ENCODE measurements at places on chromosomes 1 and 21.

GRCh38 chr1:204799630-204800029, 71.0 kb upstream of the NFASC start:
- H3K4me3 ChIP-seq, result no peak overlapping the region
- H3K27ac ChIP-seq, result no peak overlapping the region
- no peak for DNase-seq
- peaks cover 7% of the 10 kb centered on the region for H3K4me1 ChIP-seq
- no peaks in the 10 kb centered on the region for H3K36me3 ChIP-seq

DNA sequence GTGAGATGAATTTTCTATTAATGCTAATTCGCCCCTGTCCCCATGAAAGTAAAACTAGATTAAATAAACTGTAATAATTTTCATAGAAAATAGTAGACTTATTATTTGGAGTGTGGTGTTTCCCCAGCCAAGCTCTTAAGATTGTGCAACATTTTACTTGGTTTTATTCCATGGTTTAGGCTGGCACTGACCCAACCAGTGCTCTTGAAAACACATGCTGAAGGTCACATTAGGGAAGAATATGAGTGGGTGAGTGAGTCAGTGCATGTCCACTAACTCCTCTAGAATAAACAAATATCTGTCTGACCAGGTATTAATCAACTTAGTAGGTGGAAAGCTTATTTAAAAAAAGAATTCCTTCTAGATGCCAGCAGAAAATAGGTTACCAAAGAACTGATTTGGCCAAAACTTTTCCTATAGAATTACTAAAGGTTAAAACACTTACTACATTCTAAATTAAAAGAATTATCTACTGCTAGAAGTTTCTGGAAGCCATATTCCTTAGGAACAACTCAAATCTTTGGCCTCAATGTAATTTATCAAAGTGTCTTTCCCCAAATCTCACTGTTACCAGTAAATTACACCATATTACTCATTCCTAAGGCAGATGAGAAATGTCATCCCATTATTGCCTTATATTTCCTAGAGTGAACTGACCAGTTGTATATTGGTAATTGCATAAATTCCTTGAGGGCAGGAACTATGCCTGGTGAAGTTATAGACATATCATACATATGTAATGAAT, 89.7 kb upstream of the RGS1 start:
- no peak overlapping the region for H3K4me3 ChIP-seq
- H3K27me3 ChIP-seq, result no peaks in the 10 kb centered on the region
- no peaks in the 10 kb centered on the region for H3K36me3 ChIP-seq
- H3K4me1 ChIP-seq, result peaks cover 18% of the 10 kb centered on the region
- no peak for DNase-seq

DNA sequence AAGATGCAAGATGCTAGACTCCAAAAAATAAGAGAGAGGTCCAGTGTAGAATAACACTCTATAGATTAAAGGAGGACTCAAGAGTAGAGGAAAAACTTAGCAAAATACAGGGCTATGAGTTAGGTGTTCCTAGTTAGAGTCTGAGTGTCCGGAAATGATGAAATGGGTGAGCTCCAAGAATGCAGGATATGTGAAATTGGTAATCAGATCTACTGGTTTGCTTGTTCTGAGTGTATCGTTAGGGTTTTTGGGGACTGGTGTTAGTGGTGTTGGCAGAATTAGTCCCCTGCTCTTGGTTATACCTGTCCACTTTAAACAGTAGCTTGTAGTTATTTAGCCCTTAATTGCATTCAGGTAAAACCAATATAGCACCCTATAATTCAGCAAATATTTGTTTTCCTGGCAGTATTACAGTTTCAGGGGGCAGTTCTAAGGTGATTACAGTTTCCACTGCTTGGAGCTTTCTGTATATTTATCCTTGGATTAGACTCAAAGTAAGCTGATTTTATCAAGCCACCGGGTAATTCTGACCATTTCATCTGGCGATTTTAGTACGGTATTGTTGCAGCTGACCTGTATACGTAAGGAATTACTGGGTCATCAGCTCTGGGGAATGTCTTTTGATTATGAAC, 332.7 kb downstream of the CHRM3 start:
- H3K36me3 ChIP-seq, result no peaks in the 10 kb centered on the region
- no peak for DNase-seq
- no peaks in the 10 kb centered on the region for H3K27me3 ChIP-seq
- H3K27ac ChIP-seq, result no peak overlapping the region
- H3K4me3 ChIP-seq, result no peak overlapping the region

DNA sequence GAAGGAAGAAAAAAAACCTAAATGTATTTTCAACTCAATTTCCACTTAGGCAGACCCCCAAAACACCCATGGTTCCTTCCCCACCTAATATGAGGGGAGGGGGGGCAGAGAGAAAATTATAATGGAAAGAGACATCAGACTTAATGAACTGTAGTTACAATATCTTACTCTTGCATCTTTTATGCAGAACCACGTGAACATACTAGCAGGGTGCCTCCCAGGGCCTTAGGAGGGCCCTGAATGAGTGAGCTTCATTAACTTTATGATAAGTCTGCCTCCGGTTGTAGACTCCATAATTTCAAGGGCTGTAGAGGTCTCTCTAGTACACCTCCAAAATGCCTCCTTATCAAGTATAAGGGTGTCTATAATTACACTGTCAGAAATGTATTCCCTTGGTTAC, 11.3 kb upstream of the KIRREL1 start:
- no peaks in the 10 kb centered on the region for H3K36me3 ChIP-seq
- H3K27me3 ChIP-seq, result no peaks in the 10 kb centered on the region
- DNase-seq, result no peak
- no peak overlapping the region for H3K27ac ChIP-seq
- H3K4me3 ChIP-seq, result no peak overlapping the region

DNA sequence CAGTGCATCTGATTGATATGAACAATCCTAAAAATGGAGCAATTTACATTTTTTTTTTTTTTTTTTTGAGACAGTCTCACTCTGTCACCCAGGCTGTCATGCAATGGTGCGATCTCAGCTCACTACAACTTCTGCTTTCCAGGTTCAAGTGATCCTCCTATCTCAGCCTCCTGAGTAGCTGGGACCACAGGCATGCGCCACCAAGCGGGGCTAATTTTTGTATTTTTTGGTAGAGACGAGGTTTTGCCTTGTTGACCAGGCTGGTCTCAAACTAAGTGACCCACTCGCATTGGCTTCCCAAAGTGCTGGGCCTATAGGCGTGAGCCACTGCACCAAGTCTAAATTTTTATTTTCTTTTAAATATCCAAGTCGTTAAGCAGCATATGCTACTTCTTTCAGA, 109.0 kb downstream of the FAF1 start:
- DNase-seq, result no peak
- no peaks in the 10 kb centered on the region for H3K4me1 ChIP-seq
- no peaks in the 10 kb centered on the region for H3K27me3 ChIP-seq
- no peaks in the 10 kb centered on the region for H3K36me3 ChIP-seq
- H3K4me3 ChIP-seq, result no peak overlapping the region
- no peak overlapping the region for H3K27ac ChIP-seq

- no peaks in the 10 kb centered on the region for H3K27me3 ChIP-seq
- H3K4me3 ChIP-seq, result no peak overlapping the region
- H3K36me3 ChIP-seq, result no peaks in the 10 kb centered on the region
- H3K4me1 ChIP-seq, result no peaks in the 10 kb centered on the region
- H3K27ac ChIP-seq, result no peak overlapping the region
These were observed 438.9 kb upstream of the ZP4 start for GRCh38 chr1:238329671-238330070.

- peaks cover 9% of the 10 kb centered on the region for H3K27me3 ChIP-seq
- H3K27ac ChIP-seq, result no peak overlapping the region
- no peak overlapping the region for H3K4me3 ChIP-seq
- no peaks in the 10 kb centered on the region for H3K4me1 ChIP-seq
These were observed 122.4 kb upstream of the COL6A1 start for GRCh38 chr21:45859041-45859761.

DNA sequence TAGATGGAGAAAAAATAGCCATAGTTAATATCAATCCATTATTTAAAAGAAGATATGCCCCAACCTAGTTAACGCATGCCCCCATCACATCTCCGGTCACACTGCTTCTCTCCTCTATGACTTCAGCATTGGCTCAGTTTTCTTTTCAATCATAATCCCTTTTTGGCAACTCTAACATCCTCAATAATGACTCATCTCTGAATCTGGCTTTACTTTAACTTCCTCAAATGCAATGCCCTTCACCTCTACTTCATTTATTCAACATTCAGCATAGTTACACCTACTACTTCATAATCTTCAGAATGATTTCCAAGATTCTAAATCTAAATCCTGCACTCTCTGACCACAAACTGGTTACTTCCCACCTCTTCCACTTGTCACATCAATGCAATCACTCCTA, 417.3 kb downstream of the USH2A start:
- no peaks in the 10 kb centered on the region for H3K27me3 ChIP-seq
- no peak overlapping the region for H3K4me3 ChIP-seq
- H3K4me1 ChIP-seq, result no peaks in the 10 kb centered on the region
- no peaks in the 10 kb centered on the region for H3K36me3 ChIP-seq

GRCh38 chr1:55073187-55073916, 34.0 kb downstream of the PCSK9 start:
- no peaks in the 10 kb centered on the region for H3K27me3 ChIP-seq
- H3K27ac ChIP-seq, result no peak overlapping the region
- H3K4me1 ChIP-seq, result no peaks in the 10 kb centered on the region
- no peak for DNase-seq

DNA sequence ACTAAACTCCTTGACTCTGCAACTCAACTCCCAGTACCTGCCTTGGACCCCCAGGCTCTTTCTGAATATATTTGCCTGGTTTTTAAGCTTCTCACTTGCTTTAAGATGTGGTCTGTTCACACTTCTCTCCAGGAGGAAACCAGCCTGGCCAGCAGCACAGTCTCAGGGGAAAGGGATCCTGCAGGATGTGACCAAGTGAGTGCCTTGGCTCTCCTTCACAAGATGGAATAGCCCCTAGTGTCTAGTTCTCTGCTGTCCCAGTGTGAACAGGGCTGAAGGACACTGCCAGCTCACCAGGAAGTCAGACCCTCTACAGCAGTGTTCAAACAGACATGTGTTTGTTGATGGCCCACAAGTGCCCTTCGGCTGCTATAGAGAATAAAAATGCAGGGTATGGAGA, 32.9 kb downstream of the CD244 start:
- H3K27me3 ChIP-seq, result no peaks in the 10 kb centered on the region
- no peaks in the 10 kb centered on the region for H3K4me1 ChIP-seq
- no peaks in the 10 kb centered on the region for H3K36me3 ChIP-seq
- H3K27ac ChIP-seq, result no peak overlapping the region
- no peak overlapping the region for H3K4me3 ChIP-seq

DNA sequence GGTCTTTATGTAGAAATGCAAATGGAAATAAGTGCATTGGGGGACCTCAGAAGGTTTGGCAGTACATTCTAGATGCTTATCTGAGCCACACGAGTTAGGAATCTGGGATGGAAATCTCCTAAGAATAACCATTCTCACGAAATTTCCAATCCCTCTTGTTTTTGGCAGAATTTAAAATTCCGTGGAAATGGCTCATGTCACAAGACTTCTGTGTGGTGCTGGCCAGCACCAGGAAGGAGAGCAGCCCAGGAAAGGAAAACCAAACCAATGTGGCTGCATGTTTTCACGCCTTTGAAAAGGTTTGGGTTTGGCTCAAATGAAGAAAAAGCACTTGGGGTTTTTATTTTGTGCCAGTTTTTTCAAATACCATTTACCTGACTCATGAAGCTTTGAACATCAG, 80.1 kb upstream of the KCNK2 start:
- H3K27ac ChIP-seq, result no peak overlapping the region
- H3K4me3 ChIP-seq, result no peak overlapping the region
- H3K36me3 ChIP-seq, result no peaks in the 10 kb centered on the region
- DNase-seq, result no peak
- no peaks in the 10 kb centered on the region for H3K27me3 ChIP-seq

GRCh38 chr1:43309405-43310025, 8.7 kb downstream of the TIE1 start:
- no peaks in the 10 kb centered on the region for H3K4me1 ChIP-seq
- no peak overlapping the region for H3K27ac ChIP-seq
- H3K27me3 ChIP-seq, result peaks cover 46% of the 10 kb centered on the region
- no peaks in the 10 kb centered on the region for H3K36me3 ChIP-seq

DNA sequence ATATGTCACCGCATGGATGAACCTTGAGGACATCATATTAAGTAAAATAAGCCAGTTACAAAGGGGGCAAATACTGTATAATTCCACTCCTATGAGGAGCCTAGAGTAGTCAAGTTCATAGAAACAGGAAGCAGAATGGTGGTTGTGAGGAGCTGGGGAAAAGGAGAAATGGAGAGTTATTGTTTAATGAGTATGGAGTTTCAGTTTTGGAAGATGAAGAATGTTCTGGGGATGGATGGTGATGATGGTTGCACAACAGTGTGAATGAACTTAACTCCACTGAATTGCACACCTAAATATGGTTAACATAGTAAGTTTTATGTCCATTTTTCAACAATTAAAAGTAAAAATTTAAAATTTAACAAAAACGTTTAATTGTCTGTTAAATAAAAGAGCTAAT, 220.9 kb upstream of the JUN start:
- peak overlapping the region; percentile 37 for H3K27ac ChIP-seq
- no peaks in the 10 kb centered on the region for H3K36me3 ChIP-seq
- H3K4me1 ChIP-seq, result peaks cover 52% of the 10 kb centered on the region
- no peaks in the 10 kb centered on the region for H3K27me3 ChIP-seq
- H3K4me3 ChIP-seq, result no peak overlapping the region

DNA sequence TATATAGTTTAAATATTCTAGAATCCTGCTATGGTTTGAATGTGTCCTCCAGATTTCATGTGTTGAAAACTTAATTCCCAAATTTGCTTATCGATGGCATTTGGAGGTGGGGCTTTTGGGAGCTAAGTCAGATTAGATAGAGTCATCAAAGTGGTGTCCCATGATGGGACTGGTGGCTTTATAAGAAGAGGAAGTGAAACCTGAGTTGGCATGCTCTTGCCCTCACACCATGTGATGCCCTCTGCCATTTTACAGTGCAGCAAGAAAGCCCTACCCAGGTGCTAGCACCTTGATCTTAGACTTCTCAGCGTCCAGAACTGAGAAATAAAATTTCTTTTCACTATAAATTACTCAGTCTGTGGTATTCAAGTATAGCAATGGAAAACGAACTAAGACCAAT, 111.3 kb downstream of the TGFB2 start:
- no peak overlapping the region for H3K4me3 ChIP-seq
- H3K27me3 ChIP-seq, result no peaks in the 10 kb centered on the region
- peak; percentile 91 for DNase-seq
- H3K4me1 ChIP-seq, result peaks cover 61% of the 10 kb centered on the region
- H3K27ac ChIP-seq, result peak overlapping the region; percentile 50

DNA sequence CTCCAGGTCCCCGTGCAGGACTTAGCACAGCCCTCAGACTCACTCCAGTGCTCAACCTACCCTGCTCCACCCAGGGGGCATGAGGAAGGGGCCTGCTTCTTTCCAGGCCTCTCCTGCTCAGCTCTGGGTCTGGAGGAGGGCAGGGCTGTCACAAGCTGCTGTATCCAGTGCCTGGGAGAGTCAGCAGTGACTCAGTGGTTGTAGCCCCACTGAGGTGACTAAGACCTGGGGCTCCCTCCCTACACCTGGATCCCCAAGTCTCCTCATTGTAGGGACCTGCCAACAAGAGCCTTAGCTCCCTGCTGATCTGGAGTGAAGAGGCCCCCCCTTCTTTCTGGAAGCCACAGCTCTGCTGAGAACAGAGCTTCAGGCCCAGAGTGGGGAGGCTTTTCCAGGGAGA, 36.1 kb upstream of the FAM131C start:
- H3K4me3 ChIP-seq, result no peak overlapping the region
- no peak overlapping the region for H3K27ac ChIP-seq
- H3K4me1 ChIP-seq, result no peaks in the 10 kb centered on the region
- H3K36me3 ChIP-seq, result no peaks in the 10 kb centered on the region
